ENCODE measurements at places on chromosomes 4 and X.

DNA sequence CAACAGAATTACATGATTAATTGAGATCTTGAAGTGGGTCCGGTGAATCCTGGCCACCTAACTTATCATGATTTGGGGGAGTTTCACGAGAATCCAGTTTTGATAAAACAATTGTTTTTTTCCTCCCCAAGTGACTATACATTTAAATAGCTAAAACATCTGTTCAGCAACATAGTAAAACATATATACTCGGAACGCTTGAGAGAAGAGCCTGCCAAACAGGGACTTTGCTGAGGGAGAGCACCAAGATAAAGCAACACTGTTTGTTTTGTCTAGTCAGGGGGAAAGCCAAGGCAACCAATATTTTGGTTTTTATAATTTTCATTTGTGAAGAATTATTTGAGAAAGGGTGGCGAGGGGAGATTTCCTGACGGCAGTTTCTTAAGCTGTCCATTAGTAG, 381 bp downstream of the PHEX start:
- no peak for DNase-seq

DNA sequence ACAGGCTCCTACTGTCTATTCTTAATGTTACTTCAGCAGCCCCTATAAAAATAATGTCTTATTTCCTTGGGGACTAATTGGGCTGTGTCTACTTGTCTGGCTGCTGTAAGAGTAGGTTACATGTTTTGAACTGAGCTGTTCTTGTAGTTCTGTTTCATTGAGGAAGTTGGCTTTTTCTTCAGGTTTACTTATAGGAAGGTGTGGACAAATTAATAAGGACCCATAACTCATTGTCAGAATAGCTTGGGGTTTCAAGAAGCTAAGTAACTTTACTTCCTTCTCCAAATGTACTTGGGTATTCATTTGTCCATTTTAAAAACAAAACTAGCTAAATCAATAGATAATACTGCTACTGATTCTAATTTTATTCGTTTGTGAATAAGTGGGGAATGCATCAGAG, 487.2 kb downstream of the FAT4 start:
- no peak for DNase-seq

DNA sequence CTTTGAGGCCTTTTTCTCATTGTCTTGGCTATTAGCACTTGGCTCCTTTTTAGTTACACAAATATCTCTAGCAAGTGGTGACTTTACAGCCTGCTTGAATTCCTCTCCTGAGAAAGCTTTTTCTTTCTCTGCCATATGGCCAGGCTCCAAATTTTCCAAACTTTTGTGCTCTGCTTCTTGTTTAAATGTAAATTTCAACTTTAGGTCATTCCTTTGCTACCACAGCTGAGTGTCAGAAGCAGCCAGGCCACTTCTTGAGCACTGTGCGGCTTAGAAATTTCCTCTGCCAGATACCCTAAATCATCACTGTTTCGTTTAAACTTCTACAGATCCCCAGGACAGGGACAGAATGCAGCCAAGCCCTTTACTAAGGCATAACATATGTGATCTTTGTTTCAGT, 222.4 kb downstream of the FBXO8 start:
- no peak for DNase-seq

- DNase-seq = peak; percentile 41
These were observed 68.0 kb upstream of the GRID2 start for GRCh38 chr4:92235731-92236130.

DNA sequence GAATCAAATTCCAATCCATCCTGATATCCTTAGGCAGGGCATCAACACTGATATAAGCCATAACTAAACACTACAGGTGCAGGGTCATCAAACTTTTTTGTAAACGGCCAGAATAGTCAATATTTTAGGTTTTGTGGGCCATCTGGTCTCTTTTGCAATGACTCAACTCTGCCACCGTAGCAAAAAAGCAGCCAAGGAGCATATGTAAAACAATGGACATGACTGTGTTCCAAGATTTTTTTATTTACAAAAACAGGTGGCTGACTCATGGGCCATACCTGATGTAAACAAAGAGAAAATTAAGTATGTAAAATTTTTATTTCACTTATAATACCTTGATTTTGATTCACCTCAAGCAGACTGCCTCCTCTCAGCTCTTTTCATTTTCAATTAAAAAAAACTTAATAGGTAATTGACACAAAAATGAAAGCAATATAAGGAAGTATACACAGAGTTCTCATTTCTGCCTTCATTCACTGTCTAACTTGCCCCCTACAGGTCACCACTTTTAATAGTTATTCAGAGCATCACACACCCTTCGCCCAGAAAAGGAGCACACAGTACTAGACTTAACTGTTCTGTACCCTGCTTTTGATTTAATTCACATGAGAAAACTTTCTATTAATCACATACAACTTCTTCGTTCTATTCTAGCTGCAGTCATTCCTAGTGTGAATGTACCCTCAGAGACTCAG, 35.3 kb upstream of the GPM6B start:
- no peak for DNase-seq

- no peak for DNase-seq
These were observed 7.8 kb upstream of the NUP54 start for GRCh38 chr4:76155979-76156378.

DNA sequence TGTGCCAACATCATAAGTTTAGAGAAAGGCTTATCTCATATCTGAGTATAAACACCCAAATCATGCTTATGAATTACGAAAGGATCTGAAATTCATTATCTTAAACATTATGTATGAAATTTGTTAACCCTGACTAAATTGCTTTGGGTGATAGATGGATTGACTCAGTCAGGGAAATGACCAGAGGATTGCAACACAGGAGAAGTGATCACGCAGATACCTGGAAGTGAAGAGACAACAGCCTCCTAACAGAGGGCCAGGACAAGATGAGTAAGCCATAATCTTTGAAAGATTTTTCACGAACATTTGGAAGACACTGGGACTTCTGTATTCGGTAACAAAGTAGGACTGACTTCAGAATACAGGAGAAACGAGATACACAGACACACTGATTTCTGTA, 363.4 kb downstream of the DMD start:
- no peak for DNase-seq

- no peak for DNase-seq
These were observed 169.6 kb upstream of the GATB start for GRCh38 chr4:151930372-151930771.

GRCh38 chrX:25523574-25524540, 508.1 kb upstream of the ARX start:
- DNase-seq = peak; percentile 39

DNA sequence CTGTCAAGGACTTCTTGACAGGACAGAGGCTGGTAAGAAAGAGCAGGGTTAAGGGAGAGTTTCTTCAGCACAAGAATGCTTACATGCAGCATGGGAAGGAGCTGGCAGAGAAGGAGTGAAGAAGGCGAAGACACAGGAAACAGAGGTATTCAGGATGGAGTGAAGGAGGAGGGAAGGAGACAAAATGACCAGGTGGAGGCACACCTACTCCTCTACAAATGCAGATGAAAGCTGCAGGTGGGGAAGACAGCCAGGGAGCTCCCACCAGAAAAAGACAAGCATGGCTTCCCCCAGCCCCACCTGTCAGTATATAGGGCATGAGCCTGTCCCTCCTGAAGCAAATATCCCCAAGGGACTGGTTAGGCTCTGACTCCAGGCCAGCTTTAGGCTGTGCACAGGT, 29.6 kb upstream of the NKRF start:
- DNase-seq = no peak

DNA sequence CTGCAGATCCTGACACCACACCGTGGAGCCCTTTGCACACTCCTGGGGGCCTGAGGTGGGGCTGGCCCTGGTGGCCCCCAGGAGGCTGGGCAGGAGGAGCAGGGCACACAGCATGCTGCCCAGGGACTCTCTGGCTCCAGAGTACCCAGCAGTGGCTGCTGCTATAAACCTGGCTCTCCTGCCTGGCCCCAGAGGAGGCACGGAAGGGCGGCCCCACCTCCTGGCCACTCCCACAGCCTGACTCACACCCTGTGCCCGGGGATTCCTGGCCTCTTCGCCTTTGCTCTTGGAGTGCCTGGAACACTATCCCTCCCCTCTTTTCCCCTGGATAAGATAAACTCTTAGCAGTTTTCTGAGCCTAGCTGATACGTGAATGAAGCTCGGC, at the start of gene PSAPL1:
TSS of gene PSAPL1 (minus strand) at position 165 of the 385 bp plus-strand sequence. CDS start at position 114, 51 bp downstream.
- peak; percentile 30 for DNase-seq

GRCh38 chr4:88690355-88690754, 7.3 kb downstream of the NAP1L5 start:
- DNase-seq = peak; percentile 53

DNA sequence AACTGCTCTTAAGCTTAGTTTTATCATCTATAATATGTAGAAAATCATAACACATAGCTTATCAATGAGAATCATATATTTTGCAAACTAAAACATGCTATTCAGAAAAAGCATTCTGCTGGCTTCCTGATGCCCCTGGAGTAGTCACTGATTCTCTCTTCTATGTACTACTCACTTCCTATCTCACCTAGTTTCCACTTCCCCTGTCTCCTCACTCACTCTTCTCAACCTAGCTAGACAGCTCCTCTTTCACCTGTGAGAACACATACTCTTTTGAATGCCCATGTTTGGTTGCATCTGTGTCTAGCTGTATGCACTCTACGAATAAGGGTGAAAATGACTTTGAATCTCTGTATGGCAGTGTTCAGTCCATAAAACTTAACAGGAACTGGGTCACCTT, 9.3 kb downstream of the TMEM144 start:
- no peak for DNase-seq

DNA sequence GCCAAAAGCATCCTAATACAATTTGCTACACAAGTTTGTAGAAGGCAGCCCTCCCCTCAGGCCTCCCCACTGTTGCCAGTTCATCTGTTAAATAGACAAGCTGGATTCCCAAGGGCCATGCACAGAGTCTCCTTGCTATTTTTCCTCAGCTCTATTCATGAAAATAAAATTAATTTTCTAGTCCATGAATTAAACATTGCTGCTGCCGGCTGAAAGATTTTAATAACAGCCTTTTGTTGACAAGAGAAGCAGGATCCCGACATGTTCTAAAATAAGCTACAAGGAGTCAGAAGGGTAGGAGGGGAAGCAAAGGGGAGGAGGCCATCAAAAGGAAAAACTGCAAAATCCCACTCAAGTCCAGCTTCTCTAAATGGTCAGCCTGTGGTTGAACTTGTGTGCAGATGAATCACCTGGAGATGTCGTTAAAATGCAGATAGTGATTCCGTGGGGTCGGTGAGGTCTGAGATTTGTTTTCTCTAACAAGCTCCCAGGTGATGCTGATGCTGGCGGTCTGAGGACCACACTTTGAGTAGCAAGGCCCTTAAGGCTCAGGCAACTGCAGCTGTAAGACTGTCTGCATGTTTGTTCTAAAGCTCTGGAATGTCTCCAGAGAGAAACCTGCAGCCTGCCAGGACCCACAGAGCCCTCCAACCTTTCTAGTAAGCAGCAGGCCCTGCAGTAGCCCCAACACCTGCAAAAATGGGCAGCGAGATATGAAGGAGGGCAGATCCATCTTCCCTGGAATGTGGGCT, 9.4 kb downstream of the SCD5 start:
- no peak for DNase-seq

- DNase-seq = peak; percentile 74
These were observed 67.6 kb upstream of the MTNR1A start for GRCh38 chr4:186622788-186623464.

GRCh38 chrX:2664502-2664901, 26.6 kb upstream of the CD99 start:
- DNase-seq = peak; percentile 43

GRCh38 chr4:139887376-139887802, 221.8 kb downstream of the MGST2 start:
- DNase-seq = no peak

- DNase-seq = no peak
These were observed 331.0 kb upstream of the EMCN start for GRCh38 chr4:100848841-100849240.

GRCh38 chr4:94244087-94244828, 36.6 kb downstream of the SMARCAD1 start:
- DNase-seq = no peak

DNA sequence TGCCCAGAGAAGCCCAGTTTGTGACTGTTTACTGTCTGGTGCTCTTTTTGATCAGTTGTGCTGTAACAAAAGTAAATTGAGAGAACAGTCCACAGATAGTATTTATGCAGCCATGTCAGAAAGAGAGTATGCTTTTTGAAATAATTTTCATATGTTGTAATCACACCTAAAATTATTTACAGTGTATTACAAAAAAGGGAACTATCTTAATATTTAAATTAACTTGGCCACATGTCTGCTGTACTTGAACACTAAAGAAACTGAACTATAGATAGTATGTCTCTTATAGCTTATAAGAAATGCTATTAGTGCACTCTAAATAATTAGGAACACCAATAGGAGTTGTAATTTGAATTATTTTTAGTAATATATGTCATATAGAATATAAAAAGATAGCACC, 30.2 kb downstream of the KIAA0232 start:
- no peak for DNase-seq

- DNase-seq = no peak
These were observed 4.5 kb upstream of the CBR4 start for GRCh38 chr4:169014586-169014985.

- DNase-seq = no peak
These were observed 477 bp downstream of the KLHL13 start for GRCh38 chrX:118115953-118116712.

DNA sequence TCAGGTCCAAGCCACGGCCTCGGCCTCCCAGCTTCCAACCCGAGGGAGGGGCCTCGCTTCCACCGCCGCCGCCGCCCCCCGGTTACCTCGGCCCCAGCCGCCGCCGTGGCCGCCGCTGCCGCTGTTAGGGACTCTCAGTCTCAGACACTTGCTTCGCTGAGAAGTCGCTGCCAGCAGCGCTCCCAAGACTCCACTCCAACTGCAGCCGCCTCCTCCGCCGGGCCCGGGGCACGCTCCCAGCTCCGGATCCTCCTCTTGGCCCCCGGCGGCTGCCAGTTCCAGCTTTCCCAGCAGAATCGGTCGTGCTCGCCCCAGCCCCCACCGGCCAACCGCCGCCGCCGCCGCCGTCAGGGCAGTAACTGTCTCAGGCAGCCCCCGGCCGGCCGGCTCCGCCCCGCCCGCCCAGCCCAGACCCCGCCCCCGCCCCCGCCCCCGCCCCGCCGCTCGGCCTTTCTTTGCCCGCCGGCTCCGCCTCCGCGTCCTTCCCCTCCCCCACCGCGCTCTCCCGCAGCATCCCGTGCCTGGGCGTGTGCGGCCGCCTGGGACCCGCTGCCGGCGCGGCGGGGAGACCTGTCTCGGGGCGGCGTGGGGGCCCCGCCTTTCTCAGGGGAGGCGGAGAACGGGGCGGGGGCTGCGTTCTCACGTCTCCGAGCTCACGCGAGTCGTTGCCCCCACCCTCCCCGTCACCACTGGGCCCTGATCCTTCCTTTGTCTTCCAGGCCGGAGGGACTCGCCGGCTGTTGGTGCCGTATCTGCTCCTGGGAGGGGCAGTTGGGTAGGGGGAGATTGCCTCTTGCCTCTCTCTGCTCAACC, at the start of gene ANKRD50:
TSS of gene ANKRD50 (minus strand) at position 361 of the 813 bp plus-strand sequence. CDS start 2,221 bp downstream, outside the sequence.
- DNase-seq = peak; percentile 96

GRCh38 chrX:130746709-130747342, 156.2 kb downstream of the ENOX2 start:
- peak; percentile 50 for DNase-seq

- no peak for DNase-seq
These were observed 9.3 kb downstream of the FGFBP2 start for GRCh38 chr4:15953625-15954024.

GRCh38 chrX:41981481-41982013, 58.2 kb upstream of the CASK start:
- DNase-seq = no peak

GRCh38 chr4:24470666-24471485, 113.5 kb downstream of the DHX15 start:
- DNase-seq = peak; percentile 36

Data from fibroblast of upper back skin (primary cell).